ENCODE measurements at places on chromosomes 12 and 14. TPM values are rescaled to one million over a fixed set of nuclear protein-coding genes. Genes with fewer than 3 reads are reported as not detected.

Gene LYZ
- 392 TPM for total RNA-seq

DNA sequence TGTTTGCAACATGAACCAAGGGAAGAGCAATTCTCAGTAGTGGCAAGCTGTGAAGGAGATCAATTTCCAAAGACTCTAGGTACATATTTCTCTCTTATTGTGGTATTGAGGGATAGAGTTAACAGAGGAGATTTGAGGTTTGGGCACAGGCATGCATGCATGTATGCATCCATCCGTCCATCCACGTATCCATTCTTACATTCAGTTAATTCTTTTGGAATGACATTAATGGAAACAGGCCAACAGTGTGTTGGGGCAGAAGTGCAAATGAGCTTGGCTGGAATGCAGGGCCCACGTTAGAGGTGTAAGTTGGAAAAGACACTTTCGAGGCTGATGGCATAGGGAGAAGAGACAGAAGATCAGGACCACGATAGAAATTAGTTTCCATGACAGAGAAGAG is 216.9 kb upstream of the PELI2 start:
- no peak for DNase-seq

DNA sequence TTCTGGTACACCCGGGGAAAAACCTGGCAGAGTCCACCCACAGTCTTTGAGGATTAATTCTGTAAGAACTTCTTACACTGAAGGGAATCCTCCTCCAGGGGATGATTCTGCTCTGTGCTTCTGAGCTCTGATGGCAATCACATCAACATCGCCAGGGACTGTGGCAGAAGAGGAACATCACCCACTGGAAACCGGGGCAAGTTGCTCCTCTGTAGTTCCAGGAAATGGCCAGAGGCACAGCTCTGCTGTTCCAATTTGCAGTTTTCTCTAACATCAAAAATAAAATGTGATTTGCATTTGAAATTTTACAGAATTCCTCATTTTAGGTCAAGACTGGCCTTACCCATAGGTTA is 207.6 kb downstream of the DAD1 start:
- DNase-seq, result no peak

- no peak for DNase-seq
Measured at GRCh38 chr14:23070262-23071129, 13.2 kb upstream of the CDH24 start.

DNA sequence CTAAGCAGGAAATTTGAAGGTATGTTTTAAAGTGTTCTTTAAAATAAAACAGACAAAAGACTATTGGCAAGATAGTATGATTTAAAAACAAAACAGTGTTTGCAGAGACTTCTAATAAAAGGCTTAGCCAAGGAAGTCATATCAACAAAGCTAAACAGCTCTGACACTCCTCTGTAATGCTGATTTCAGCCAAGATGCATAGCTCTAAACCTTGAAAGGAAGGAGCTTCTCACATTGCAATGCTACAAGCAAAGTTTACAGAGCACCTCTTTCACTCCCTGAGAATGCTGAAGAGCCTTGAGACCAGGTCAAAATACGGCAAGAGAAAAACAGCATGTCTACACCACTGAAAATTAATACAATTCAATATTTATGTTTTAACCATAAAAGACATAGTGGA is 51.8 kb downstream of the PARP11 start:
- DNase-seq, result no peak

GRCh38 chr12:104106965-104107364 is 31.0 kb downstream of the NFYB start:
- no peak for DNase-seq

Gene SMIM41
- total RNA-seq, result not detected

GRCh38 chr14:24843494-24843893 is 206.5 kb downstream of the STXBP6 start:
- no peak for DNase-seq

- no peak for DNase-seq
Measured at GRCh38 chr12:103994235-103994634, 28.6 kb downstream of the TDG start.

GRCh38 chr12:92530706-92531105 is 172.1 kb upstream of the PLEKHG7 start:
- no peak for DNase-seq

Gene ACTN1
- total RNA-seq, result 326 TPM

DNA sequence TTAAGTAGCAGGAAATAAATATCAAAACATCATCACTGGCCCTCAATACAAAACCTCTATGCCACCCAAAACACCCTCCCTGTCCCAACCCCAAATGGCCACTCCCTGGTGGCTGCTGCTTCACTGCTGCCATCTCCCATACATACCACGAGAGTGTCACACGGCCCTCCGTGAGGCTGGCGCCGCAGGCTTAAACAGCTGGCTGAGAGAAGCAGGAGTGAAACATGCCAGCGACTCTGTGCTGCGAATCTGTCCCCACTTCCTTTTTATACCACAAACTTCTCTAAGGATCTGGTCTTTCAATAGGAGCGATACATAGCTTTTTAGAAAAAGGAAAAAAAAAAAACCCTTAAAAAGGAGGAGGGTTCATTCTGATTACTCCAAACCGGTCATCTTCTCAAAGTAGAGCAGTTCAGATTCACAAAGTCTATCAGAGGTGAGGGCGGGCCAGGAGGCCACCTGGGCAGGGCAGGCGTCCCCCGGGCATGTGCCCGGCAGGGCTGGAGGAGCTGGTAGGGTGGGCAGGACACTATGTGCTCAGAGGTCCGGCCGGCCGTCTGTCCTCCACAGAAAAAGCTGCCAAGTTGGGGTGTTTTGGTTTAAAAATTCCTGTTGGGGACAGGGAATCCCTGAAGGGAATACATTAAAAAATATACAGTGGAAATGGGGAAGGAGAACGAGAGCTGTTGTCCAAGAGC is 26.5 kb downstream of the MAX start:
- DNase-seq, result no peak

Gene ANKRD33
- not detected for total RNA-seq

DNA sequence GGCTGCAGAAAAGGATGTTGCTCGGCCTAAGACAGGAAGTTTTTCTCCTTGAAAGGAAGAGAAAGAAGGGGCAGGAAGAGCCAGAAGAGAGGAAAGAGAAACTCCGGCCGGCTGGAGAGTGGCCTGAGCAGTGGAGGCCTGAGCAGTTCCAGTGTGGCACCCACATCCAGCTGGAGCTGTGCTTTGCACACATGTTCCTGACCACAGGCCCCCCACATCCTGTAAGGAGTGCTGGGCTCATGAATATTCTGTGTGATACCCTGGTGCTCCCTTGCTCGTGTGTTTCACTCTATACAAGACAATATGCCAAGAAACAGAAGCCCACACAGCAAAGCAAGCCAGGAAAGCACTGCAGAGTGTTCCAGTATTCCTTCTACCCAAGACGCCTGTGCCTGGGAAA is 27.1 kb downstream of the POLE start:
- no peak for DNase-seq

GRCh38 chr14:96723946-96724345 is 73.2 kb upstream of the VRK1 start:
- no peak for DNase-seq

- DNase-seq, result peak; percentile 40
Measured at GRCh38 chr14:100703386-100704220, 23.1 kb upstream of the DLK1 start.

GRCh38 chr12:113341535-113341934 is 6.6 kb upstream of the SLC8B1 start:
- no peak for DNase-seq

Gene TAS2R50
- total RNA-seq, result 1.8 TPM

- DNase-seq, result no peak
Measured at GRCh38 chr12:108313241-108313605, 25.9 kb downstream of the CMKLR1 start.

DNA sequence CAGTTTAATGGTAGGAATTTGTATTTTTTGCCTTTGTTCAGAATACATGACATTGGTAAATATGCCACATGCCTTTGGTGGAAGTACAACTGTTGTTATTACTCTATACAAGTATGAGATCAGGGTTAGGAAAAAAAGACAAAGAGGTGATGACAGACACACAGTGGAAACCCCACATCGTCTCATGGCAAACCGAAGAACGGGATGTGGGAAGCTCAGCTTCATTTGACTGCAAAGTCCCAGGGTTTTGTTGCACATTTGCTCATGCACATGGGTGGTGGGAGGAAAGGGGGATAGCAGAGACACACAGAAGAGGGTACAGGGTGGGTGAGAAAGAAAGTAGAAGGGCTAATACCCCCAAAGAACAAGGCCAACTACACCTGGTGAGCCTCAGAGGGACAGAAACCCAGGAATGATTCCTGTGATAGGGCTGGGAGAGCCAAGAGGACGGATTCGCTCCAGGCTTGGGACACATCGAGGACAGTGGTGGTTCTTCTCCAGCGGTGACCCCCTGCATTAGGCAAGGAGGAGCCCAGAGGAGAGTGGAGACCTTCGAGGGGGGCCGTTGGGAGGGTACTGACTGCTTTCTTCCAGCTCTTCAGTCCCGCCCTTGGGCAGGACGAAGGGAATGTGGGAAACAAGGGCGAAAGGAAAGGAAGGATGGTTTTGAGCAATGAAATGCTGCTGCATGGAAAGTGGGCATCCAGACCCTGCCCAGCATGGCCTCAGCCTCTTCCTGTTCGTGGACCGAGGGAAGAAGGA is 8.1 kb downstream of the VAMP1 start:
- no peak for DNase-seq

Gene BDKRB1
- total RNA-seq, result not detected

Gene BATF
- 1.4 TPM for total RNA-seq

GRCh38 chr14:64340560-64341196 is 46.5 kb upstream of the ESR2 start:
- no peak for DNase-seq

Gene OR4K2
- not detected for total RNA-seq

Gene HOXC12
- total RNA-seq, result not detected

DNA sequence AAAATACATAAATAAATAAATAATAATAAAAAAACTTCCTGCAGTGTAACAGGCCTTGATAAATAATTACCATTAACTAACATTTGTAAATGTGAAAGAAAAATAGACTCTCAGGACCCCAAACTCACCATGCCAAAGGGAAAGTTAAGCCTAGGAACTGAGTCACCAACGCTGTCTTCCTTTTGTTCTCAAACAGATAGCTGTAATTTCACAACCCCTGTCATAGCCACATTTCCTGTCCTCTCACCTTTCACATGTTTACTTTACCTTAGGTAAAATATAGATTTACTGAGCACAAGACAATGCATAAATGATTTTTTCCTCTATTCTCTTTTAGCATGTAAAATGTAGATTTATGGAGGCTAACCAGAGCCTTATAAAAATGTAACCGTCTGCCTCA is 35.9 kb upstream of the CHST11 start:
- DNase-seq, result no peak

GRCh38 chr12:93908846-93909567 is 231.8 kb downstream of the CRADD start:
- peak; percentile 14 for DNase-seq

Gene LMO3
- total RNA-seq, result not detected

Gene GPX2
- total RNA-seq, result 260 TPM

- no peak for DNase-seq
Measured at GRCh38 chr14:84234281-84234680, 1295.7 kb upstream of the FLRT2 start.

DNA sequence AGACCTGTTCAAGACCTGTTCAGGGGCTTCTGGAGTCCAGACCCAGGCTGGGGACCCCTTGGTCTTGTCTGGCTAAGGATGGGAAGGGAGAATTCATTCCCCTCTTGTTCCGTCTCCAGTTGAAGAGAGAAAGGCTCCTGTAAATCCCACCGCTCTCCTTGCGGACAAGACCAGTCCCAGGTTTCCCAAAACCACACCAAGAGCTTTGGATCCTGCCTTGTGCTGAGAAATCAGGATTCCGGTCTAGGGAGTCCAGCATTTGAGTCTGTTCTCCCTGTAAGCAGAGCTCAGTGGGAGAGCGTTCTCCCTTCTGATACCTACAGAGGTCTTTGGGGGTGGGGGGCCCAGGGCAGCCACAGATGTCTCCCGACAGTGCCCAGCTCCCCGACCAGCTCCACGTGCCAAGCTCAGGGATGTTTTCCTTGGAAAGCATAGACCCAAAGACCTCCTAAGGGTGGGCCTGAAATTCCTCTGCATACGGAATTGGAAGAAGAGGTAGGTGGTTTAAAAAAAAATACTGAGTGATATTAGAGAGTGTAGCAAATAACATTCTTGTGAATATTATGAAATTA is 1.9 kb downstream of the HOXC13 start:
- no peak for DNase-seq

- DNase-seq, result no peak
Measured at GRCh38 chr12:13680916-13681315, 300.5 kb downstream of the GRIN2B start.

DNA sequence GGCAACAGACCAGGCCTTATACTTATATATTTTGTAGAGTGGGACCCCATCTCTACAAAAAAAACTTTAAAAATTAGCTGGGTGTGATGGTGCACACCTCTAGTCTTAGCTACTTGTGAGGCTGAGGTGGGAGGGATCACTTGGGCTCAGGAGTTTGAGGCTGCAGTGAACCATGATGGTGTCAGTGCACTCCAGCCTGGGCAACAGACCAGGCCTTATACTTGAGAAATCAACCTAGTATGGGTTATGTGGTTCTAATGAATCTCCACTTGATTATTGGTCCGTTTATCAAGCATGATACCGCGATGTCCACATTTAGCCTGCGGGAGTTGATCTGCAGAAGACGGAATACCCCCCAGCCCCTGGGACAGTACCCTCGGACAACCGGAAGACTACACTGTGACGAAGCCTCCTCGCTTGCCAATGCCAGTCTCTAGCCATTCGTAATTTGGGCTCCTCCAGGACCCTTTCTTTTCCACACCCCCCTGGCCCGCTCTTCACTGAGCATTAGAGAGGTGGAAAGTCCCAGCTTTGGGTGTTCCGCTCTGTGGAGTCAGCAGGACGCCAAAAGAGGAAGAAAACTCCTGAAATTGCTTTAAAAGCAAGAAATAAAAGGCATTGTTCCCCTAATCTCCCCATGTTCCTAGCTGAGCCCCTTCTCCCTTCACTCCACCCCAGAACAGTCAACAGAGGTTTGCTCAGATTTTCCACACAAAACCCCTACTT is 19.4 kb downstream of the LTBP2 start:
- no peak for DNase-seq

DNA sequence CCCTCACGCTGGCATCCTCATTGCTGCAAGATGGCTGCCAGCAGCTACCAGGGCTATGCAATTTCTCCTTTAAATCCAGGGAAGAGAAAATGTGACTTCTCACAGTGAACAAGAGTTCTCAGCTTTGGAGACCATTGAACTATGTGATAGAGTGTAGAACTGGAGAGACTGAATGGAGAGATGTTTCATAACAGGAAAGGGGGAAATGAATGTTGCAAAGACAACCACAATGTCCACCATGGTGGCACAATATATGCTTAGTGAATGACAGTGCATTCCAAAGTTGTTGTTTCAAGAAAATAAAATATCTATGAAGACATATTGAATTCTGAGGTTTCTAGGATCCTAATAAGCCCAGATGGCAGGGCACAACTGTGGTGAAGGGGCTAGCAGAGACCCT is 13.2 kb upstream of the COCH start:
- no peak for DNase-seq

- peak; percentile 20 for DNase-seq
Measured at GRCh38 chr12:121839993-121840761, 18.5 kb downstream of the HPD start.

Gene RFX4
- total RNA-seq, result 0.27 TPM
